ENCODE measurements at places on chromosomes 11 and 22.
A peak's percentile ranks its signal among the peaks of the same experiment; 100 is the strongest.

- DNase-seq = no peak
These were observed 532.2 kb upstream of the API5 start for GRCh38 chr11:42779555-42779954.

DNA sequence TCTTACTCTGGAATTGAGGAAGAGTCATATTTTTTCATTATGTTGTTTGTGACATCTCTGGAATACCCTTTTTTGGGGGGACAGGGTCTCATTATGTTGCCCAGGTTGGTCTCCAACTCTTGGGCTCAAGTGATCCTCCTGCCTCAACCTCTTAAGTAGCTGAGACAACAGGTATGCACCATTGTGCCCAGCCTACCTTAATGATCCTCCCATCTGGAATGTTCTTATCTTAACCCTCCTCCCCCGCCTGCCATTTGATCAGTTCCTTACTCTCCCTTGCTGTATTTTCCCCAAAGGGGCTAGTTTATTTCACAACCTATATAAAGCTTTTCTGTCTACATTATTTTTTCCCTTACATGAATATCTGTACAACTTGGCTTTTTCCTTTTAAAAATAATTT is 594.7 kb downstream of the METTL15 start:
- DNase-seq = peak; percentile 28

GRCh38 chr22:22816766-22817410 is 70.7 kb upstream of the IGLL5 start:
- DNase-seq = no peak

- no peak for DNase-seq
These were observed 43.5 kb downstream of the APOL3 start for GRCh38 chr22:36117053-36117554.

GRCh38 chr11:78350091-78350645 is 67.5 kb downstream of the GAB2 start:
- peak; percentile 34 for DNase-seq

DNA sequence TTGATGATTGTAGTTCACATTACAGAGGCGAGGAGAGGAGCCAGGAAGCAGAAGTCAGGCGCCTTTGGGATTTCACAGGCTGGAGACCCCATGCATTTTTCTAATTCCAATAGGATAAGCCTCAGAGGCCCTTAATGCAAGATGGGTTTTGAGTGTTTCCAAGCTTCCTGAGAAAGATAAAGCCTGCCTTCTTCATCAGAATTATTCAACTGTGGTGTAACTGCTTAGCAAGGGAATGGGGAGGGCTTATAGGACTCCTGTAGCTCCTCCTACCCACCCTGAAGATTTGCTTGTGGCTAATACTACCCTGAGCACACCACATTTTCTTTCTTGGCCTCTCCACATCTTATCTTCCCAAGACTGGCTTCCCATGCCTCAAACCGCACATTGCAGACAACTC is 151.1 kb upstream of the ISX start:
- no peak for DNase-seq

DNA sequence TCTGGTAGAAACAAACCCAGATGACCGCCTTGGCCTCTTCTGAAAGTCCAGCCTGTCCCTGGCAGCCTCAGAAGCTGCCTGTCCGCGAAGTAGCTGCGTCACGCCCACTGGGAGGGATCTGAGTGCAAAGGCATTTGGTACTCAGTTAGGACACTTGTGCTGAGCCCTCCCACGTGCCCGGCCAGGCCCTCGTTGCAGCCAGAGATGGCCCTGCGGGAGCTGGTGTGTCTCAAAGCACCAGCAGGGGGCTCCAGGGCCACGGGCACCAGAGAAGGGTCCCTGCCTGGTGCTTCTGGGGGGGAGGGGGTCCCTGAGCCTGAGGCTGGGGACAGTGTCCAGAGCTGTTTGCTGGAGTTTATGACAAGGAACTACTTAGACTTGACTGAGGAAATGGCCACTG is 5.8 kb downstream of the SELENOO start:
- peak; percentile 39 for DNase-seq

DNA sequence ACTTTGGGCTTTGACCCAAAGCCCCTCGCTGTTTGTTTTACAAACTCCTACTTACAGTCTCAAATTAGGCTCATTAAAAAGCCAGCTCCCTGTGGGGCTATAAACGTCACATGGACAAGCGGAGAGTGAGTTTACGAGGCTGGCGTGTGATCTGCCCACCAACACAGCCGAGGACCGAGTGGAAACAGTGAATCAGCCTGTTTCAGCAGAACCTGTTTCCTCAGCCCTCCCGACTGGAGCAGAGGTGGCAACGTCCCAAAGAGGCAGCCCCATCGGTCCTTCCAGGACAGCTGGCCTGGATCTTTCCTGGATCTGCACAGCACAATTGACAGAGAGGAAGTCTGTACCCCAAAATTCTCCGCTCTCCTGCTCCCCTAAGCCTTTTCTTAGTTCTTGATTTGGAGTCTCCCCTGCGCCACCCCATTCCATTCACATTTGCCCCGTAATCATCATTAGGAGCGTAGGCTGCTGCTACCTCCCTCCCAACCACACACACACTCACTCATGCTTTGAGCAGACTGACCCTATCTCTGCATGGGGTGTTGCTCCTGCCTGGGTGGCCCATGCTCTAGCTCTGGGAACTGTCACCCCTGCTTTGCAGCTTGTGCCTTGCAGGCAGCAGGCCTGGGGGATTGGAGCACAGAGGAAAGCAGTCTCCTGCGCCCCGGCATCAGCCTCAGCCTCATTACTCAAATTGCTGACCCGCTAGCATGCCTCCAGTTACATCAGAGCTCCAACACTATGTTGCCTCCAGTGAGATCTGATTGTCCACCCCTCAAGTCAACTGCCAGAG is 117.8 kb downstream of the NAT10 start:
- no peak for DNase-seq

DNA sequence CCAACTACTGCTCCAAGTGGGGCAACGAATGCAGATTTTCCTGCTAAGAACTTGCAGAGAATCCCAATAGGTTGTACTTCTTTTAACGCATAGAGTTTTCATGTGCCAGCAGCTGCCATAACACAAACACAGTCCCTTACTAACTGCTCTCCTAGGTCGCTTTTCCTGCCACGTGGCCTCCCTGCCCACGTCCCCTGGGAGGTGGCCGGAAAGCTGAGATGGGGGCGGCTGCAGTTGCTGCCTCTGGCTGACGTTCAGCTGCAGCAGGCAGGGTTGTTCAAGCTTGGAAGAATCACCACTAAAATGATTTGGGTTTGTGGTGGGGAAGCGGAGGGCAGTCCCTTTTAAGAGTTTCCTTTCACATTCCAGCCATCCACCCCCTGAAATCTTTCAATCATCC is 39.3 kb downstream of the ZNF202 start:
- DNase-seq = no peak

DNA sequence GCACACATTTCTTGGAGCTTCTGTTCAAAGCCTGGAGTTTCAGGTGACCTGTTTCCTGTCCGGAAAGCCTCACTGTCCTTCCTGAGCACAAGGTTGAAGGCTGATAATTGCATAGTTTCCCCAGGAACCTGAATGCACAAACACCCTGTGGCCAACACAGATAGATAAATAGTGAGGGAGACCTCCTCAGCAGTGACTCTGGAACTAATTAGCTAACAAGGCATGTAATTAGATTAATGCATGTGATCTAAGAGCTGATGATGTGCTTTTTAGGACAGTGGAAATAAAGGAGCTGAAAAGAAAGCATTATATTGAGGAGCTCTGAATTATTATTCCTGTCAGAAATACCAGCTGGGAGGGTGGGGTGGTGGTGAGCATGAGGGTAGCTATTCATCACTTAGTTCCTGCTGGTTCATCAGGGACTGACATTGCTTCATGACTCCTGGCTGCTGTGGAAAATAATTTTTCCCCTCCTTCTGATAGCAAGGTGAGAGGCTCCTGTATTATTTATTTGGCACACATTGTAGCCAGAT is 101.1 kb downstream of the NELL1 start:
- DNase-seq = no peak

Measured in endothelial cell of umbilical vein (primary cell).